ENCODE measurements at places on chromosomes 7 and 10. TPM values are rescaled to one million over a fixed set of nuclear protein-coding genes. Genes with fewer than 3 reads are reported as not detected.

DNA sequence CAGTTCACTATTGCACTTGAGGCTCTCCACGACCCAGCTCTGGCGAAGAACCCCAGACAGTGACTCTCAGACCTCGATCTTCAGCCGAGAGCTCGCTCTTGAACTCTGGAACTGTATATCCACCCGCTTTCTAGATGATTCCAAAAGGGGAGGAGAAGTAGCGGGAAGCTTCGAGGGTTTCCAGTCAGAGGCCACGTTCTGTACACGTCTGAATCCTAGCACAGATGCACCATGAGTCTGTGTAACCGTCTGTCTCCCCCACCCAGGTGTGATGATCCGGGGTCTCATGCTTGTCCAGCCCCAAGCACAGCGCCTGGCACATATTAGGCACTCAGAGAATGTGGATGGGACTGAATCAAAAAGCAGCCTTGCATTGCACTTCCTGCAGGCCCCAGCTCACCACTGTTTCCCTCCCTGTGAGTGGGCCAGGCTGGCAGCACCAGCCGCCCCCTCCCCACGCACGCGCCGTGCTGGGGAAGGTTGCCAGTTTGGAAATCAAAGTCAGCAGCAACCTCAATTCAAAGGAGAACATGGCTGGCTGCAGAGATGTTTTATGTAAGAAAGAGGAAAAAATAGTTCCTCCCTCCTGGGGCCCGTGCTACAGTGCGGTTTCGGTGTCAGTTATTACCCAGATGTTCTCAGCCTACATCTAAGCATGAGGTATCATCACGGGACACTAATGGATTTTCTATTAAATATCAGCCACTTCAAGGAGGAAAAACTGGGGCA is 5.7 kb downstream of the GRID2IP start:
- DNase-seq, result no peak

GRCh38 chr7:135392701-135393100 is 117.2 kb downstream of the CNOT4 start:
- DNase-seq, result no peak

DNA sequence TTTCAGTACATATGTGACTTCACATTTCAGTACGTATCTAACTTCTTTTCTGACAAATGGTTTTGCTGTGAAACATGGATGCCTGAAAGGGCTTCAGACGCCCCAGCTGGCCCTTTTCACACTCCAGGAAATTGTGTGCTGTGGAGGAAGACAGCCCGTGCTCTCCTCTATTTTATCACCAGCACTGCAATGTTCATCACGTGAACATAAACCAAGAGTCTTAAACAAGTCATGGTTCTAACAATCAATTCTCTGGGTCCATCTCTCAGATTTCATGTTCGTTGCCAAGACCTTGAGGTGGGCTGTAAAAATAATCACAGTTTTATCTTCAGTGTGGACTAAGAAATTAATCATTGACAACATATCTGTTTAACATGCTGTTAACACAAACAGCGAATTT is 141.2 kb downstream of the WDR37 start:
- DNase-seq, result no peak

GRCh38 chr7:148253629-148254028 is 336.9 kb upstream of the C7orf33 start:
- no peak for DNase-seq

GRCh38 chr7:100632951-100633717 is 8.2 kb downstream of the TFR2 start:
- peak; percentile 42 for DNase-seq

- no peak for DNase-seq
These were observed 113.7 kb upstream of the DIP2C start for GRCh38 chr10:803041-803741.

DNA sequence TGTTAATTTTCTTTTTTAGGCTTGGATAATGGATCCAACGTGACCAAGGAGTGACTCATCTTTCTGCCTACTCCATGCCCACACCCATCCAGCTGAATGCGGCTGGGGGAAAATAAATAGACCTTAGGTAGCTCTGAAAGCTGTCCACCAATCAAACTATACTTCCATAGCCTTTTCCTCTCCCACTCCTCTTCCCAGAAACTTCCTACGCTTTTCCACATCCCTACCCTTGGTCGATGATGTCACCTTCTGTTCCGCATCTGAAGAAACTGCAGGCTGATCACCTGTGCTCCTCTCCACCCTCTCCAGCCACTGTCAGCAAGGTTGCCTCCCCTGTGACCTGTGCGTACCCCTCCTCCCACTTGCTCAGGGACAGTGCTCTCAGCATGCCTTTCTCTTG is 359.8 kb upstream of the KLF6 start:
- peak; percentile 60 for DNase-seq

DNA sequence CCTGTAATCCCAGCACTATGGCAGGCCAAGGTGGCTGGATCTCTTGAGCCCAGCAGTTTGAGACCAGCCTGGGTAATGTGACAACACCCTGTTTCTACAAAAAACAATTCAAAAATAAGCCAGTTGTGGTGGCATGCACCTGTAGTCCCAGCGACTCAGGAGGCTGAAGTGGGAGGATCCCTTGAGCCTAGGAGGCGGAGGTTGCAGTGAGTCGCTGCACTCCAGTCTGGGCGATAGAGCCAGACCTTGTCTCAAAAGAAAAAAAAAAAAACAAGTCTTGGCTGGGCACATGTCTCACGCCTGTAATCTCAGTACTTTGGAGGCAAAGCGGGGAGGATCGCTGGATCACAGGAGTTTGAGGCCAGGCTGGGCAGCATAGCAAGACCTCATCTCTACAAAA is 74.6 kb upstream of the PDSS1 start:
- DNase-seq, result no peak

GRCh38 chr7:47292832-47293309 is 289.0 kb downstream of the TNS3 start:
- no peak for DNase-seq

GRCh38 chr10:18158773-18159265 is 18.6 kb downstream of the CACNB2 start:
- no peak for DNase-seq

DNA sequence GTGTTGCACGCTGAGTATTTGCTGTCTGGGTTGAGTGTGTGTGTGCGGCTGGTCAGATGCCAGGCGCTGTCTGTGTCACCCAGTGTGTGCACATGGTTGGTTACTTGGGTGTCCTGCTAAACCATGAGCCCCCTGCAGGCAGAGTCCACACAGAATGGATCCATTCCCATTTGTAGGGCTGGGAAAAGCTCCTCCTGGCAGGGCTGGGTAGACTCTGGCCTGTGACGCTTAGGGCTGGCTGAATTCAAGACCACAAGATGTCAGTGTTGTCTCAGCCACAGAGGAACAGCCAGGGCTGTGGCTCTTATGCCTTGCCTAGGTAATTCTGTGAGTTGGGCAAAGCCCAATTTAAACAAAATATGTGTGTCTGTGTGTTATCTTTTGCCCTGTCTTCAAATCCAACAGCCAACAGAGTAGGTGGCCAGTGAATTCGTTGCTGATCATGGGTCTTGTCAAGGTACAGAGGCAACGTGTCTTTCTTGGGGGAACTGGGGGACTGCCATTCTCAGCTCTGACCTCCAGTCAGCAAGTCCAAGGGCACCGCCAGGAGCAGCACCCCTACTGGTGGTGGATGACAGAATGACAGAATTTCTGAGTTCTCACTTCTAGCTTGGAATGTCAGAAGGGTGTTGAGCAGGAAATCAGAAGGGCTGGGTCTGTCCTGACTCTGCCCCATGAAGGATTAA is 285.1 kb downstream of the CCSER2 start:
- peak; percentile 47 for DNase-seq

DNA sequence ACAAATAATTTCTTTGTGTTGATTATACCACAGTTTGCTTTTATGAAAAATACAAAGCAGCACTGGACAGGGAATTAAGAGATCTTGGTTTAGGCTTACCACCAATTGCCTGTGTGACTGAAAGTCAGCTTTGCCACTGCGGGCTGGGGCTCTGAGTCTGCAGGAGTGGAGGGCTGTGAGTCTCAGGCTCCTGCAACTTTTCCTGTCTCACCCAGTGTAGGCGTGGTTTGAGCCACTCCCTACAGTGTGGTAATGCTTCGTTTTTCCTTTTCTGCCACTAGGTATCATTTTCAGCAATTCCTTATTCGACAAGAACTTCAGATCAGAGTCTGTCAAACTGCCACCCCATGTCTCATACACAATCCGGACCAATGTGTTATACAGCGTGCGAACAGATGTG is 180.6 kb downstream of the ABCA13 start:
- DNase-seq, result no peak

DNA sequence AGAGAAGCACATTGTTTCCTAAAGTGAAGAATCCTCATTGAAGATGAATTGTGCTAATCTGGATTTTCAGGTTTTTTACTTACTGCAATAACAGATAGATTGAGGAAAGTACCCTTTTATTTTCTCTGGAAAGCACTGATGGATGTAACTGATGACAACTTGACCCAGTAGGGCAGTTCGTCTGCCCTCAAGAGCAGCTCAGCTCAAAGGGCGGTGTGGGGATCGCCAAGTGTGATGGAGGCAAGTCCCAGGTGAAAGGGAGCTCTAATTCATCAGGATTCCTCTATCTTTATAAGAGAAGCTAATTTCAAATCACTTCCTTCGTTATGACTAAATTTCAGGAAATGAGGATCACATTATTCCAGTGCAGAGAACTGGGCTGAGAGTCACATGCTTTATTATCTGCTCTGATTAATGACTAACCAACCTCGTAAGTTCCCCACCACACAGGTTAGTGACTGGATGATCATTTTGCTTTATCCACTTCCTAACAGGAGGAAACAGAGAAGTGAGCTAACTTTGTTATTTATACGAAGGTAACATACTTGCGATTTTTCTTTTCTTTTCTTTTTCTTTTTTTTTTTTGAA is 98.8 kb downstream of the PFKFB3 start:
- DNase-seq, result no peak

DNA sequence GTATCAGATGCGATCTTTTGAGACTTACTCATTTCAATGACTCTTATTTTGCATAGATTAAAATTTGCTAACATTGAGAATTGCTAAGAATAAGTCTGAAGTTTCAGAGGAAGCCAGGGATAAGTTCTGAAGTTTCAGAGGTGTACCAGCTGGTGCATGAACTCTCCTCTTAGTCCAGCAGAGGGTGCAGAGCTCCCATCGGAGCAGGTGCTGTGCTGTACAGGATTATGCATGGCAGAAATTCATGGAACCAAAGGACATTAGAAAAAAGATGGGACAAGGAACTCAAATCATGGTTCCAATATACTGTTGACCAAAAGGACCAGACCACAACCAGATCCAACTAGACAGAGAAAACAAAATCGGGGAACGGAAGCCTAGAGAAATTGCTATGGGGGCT is 41.9 kb downstream of the MGAM2 start:
- peak; percentile 50 for DNase-seq

DNA sequence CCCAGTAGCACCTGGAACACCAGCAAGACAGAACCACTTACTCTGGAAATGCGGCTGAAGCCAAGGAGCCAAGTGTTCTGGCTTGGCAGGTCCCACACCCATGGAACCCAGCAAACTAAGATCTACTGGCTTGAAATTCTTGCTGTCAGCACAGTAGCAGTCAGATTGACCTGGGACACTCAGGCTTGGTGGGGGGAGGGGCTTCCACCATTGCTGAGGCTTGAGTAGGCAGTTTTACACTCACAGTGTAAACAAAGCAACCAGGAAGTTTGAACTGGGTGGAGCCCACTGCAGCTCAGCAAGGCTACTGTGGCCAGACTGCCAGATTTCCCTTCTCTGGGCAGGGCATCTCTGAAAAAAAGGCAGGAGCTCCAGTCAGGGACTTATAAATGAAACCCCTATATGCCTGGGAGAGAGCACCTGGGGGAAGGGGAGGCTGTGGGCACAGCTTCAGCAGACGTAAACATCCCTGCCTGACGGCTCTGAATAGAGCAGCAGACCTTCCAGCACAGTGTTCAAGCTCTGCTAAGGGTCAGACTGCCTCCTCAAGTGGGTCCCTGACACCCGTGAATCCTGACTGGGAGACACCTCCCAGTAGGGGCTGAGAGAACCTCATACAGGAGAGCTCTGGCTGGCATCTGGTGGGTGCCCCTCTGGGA is 121.2 kb downstream of the MTERF1 start:
- no peak for DNase-seq

DNA sequence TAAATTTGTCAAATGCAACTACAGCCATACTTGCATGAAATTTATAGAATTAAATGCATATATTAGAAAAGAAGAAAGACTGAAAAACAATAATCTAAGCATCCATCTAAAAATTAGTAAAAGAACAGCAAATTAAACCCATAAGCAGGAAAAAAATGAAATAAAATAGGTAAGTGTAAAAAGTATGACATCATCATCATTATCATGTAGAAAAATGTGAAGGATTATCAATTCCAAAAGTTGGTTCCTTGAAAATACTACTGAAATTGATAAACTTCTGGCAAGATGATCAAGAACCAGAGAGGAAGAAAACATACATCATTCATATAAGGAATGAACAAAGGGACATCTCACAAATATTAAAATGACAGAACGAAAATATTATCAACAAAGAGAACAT is 19.6 kb upstream of the HECW1 start:
- DNase-seq, result no peak

GRCh38 chr10:84184517-84184916 is 9.8 kb upstream of the CDHR1 start:
- DNase-seq, result no peak

DNA sequence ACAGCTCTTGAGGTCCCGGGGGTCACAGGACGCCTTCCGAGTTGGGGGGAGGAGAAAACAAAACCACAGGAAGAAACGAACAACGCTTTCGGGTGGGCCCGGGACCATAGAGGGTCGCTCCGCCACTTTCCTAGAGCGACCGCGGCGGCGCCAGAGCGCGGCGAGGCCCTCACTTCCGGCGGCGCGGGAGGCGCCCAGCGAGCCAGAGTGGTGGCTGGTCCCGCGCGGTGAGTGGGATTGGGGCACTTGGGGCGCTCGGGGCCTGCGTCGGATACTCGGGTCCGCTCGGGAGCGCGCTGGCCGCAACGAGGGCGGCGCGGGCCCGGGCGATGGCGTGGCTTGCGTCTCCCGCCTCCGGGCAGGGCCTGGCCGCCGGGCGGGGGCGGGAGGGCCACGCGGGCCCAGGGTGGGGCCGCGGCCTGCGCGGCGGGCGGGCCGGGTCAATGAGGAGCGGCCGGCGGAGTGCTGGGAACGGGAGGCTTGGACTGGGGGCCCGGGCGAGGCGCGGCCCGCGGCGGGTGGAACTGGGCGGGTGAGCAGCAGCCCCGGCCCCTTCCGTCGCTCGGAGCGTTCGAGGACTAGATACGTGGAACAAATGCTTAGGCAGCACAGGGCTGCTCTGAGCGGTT is at the start of gene ZNF22:
ZNF22 (plus strand) TSS at position 172 of the 629 bp plus-strand sequence. CDS start 2,446 bp downstream, outside the sequence.
- DNase-seq, result peak; percentile 79

Gene CYP3A5
- total RNA-seq, result 0.24 TPM

Gene ZKSCAN5
- total RNA-seq, result 12.7 TPM

Gene MKI67
- total RNA-seq, result 41.8 TPM

Gene KCNH2
- total RNA-seq, result not detected

Gene CTTNBP2
- 0.48 TPM for total RNA-seq

Gene SHLD2
- 24.9 TPM for total RNA-seq

Gene MXI1
- 9.0 TPM for total RNA-seq

Gene PVRIG
- total RNA-seq, result not detected

Gene CYP2C19
- 0.12 TPM for total RNA-seq

Gene NAT16
- total RNA-seq, result not detected

All from RPMI7951 (cell line).